A549 treated with Hydrocortisone at 1 μM for 4 hours (cell line): ENCODE measurements at places on chromosomes 2 and 18. TPM values are rescaled to one million over a fixed set of nuclear protein-coding genes. Genes with fewer than 3 reads are reported as not detected.

Gene RAD51AP2
- not detected in 5 replicates for total RNA-seq

Gene PID1
- 3.3 to 4.8 TPM (median 4.2 TPM) in 5 replicates for total RNA-seq

Gene CCL20
- 3.4 to 7.8 TPM (median 6.1 TPM) in 5 replicates for total RNA-seq

Gene HOXD10
- total RNA-seq, result 4.2 to 5.9 TPM (median 5.8 TPM) in 5 replicates

Gene CXCR1
- not detected in 5 replicates for total RNA-seq
